ENCODE measurements at places on chromosomes 2 and 18.

- DNase-seq: no peak
Measured at GRCh38 chr2:100248044-100248330, 74.3 kb downstream of the LONRF2 start.

- DNase-seq: no peak
Measured at GRCh38 chr2:85221067-85221691, 88.0 kb downstream of the TCF7L1 start.

DNA sequence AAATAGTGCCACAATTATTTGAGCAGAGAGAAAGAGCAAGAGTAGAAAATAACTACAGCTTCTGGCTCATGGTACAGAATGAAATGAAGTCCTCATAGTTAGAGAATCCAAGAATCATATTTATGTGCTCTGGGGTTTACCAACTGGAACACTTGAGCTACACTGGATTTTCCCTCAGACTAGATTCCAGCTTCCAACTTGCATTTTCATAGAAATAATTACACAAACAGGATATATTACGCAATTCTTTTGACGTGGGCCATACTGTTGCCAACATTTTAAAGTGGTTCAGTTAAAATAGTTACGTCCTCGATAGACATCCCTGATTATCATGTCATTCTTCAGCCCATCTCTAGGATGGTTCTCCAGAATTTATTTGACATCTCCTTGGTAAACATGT is 129.2 kb downstream of the ETAA1 start:
- DNase-seq: no peak

GRCh38 chr2:15043336-15044058 is 411.0 kb downstream of the LRATD1 start:
- DNase-seq: no peak

GRCh38 chr2:12931186-12931844 is 214.6 kb downstream of the TRIB2 start:
- DNase-seq: no peak

Data from pancreas (tissue), 10 donors.